ENCODE measurements at places on chromosomes 1 and 21.

- DNase-seq: no peak
Measured at GRCh38 chr1:32755810-32756159, 53.2 kb upstream of the SYNC start.

DNA sequence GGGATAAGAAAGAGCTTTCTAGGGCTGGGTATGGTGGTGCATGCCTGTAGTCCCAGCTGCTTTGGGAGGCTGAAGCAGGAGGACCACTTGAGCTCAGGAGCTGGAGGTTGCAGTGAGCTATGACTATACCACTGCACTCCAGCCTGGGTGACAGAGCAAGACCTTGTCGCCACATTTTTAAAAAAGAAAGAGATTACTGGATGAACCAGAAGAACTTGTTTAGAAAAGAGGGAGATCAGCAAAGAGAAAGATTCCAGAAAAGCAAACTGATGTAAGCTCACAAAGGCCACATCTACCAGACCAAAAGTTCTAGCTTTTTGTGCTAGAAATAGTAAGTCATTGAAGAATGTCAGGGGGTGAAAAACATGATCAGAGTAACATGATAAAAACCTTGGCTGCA, 117.6 kb downstream of the KIAA0319L start:
- no peak for DNase-seq

DNA sequence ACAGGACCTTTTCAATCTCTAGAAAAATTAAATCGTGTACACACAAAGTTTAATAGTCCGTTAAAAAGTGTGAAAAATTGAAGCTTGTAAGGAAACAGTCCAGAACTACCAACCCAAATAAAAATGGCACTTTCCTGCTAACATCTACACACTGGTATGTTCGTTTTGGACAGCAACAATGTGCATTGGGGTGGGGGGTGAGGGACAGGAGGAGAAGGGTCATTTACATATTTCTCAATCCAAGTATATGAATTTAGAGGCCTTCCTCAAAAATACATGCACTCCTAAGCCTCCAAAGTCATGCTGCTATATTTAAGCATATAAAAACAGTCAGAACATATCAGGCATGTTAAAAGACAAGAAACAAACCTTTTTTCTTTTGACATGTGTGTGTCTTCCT, 2.5 kb downstream of the PPP1R15B start:
- no peak for DNase-seq

DNA sequence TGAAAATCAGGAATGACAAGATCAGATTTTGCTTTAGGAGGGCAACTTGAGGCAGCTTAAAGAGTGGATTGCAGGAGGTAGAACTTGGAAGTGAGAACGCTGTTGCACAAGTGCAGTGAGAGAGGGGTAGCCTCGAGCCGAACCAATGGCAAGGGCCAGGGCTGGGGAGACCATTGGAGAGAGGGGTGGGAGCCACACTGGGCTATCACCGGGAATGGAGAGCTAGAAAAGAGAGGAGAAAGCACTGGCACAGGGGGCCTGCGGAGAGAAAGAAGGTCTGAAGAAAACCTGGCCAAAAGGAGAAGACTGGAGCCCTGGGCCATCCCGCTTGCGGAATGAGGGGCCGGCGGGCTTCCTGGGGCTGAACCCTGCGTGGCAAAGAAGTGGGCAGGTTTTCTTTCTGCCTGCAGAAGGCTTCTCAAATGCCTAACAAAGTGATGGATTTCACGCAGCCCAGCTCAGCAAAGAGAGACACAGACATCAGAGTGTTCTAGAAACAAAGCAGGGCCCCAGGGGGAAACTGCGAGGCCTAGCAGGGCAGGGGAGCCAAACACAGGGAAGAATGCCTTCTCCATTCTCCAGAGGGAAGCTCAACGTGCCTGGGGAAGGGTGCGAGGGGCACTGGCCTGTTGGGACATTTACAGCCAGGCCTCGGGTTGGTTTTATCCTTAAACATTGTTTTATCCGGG, 1.2 kb upstream of the SLC37A1 start:
- DNase-seq: no peak

DNA sequence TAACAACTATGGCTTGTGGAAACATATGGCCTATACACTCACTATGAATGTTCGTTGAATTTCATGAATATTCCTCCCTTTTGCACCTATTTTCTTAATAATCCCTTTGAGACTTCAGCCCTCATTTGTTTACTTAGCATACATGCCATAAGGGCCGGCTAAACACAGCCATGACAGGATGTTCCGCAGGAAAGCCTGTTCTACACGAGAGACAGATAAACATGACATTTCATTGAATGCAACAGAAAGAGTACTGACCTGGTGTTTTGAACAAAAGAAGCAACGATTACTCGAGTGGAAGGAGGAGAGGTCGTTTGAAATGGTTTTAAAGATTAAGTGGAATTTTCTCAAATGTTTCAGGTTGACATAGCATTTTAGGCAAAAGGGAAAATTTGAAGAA, 459.5 kb upstream of the CXADR start:
- no peak for DNase-seq

Data from CD4-positive, alpha-beta T cell treated with Interferon alpha-2 for 1 hour (primary cell).